Stimulated activated CD8-positive, alpha-beta memory T cell treated with anti-CD3 and anti-CD28 coated beads, Interleukin-4, amount 100 ng/mL, for 4 hours (primary cell): ENCODE measurements at places on chromosomes 2 and 18.

DNA sequence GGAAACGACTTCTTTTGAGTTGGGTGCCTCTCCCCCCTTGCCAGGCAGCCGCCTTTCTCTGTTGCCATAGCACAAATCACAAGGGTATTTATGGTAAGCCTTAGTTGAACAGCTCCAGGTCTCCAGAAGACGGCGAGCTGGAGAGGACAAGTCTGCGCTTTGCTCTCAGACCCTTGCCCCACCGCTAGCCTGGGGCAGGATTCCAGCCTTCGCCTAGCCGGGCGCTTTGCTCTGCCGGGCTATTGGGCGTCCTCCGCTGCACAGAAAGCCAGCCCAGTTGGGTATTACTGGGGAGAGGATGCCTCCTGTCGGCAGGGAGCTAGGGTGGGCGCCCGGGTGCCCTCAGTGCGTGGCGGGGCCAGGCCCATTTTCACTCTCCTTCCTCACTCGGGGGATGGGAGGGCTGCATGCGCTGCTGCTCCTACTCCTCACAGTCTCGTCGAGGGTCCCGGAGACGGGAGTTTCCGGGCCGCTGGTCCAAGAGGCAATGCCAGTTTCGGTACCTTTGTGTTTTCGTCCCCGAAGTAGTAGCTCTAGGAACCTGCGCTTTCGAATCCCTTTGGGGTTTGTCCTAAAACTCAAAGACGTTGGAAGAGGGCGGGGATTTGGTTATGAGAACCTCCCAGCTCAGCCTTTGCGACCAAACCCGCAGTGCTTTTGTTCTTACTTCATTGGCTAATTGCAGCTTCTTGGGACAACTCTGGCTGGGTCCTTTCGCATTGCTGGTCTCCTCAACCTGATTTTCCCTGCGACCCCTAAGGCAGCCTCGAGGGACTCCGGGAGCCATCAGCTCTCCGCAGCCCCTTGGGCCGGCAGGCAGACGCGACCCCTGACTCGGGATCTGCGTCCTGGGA, 3.6 kb upstream of the DLX2 start:
- DNase-seq, result no peak

DNA sequence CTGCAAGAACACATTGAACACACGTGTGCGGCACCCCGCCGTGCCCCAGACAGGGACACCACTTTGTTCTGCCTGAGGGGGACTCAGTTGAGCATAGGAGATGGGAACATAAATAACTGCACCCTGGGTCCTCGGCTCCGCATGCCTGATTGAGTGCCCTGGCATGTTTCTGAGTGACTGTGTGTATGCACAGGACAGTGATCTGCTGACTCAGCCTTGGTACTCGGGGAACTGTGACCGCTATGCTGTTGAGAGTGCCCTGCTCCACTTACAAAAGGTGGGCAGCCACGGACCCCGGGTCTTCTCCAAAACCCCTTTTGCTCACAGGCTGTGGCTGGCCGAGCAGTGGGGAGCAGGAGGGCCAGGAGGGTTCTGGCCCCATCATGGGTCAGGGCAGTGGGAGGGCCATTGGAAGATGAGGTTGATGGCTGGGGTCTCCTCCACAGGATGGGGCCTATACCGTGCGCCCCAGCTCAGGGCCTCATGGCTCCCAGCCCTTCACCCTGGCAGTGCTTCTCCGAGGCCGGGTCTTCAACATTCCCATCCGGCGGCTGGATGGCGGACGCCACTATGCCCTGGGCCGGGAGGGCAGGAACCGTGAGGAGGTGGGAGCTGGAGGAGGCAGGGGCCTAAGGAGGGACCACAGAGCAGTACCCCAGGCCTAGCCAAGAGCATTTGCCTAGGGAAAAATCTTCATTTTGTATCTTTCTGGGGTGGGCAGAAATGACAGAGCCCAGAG, 16.9 kb downstream of the SH2D6 start:
- no peak for DNase-seq

DNA sequence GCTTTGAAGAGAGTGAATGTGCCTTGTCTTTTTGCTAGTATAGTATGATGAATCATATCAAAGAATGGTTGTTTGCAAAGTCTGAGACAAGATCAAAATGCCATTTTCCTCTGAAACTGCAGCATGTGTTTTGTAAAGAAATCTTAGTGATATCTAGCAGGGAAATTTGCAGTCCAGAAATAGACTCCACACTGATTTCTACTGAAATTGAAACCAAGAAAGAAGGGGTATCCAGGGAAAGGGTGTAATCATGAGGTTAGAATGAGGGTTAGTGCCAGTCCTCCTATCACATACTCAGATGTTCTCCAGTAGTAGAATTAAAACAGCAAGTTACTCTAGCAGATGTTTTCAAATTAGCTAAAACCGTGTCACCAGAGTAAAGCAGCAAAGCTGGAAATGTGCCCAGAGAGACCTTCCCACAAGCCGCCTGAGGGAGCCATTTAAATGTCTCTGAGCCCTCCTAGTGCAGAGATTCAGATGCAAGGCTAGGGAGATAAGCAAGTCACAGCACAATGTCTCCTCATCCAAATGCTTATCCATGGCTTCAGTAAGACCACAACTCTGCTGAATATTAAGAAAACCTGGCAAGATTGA, 4.9 kb downstream of the DLGAP1 start:
- no peak for DNase-seq

DNA sequence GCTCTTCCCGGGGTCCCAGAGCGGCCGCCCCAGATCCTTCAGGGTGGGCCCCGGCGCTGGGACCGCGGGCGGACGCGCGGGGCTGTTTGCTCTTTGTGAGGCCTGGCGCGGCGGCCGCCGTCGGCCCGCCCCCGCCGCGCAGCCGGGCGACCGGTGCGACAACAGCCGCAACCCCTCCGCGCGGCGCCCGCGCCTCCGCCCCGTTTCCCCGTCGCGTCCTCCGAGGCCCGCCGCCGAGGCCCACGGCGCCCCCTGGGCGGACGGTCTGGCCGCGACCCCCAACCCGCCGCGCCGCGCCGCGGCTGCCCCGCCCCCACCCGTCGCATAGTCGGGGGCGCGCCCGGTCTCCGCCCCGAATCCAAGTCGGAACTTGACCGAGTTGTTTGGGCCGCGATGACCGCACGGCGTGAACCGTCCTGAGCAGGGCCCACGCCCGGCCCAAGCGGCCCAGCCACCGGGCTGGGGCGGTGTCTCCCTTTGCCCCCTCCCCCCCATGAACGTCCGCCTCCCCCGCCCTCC, 448 bp downstream of the YPEL5 start:
- no peak for DNase-seq

DNA sequence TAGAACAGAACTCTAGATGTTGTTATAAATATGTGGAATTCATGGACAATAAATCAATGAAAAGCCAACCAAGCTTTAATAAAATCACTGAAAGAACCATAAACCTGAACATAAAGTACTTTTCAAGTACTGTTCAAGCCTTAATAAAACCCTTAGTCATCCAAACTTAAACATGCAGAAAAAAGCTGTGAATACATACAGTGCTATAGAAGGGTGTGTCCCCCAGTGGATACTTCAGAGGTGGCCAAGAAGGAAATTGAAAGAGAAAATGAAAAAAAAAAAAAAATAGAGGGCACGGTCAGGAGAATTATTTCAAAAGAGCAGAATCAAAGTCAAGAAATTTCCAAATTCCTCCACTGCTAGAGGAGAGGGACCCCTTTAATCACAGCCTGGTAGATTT, 141.1 kb downstream of the SP100 start:
- no peak for DNase-seq

- no peak for DNase-seq
Measured at GRCh38 chr2:75113231-75113869, 86.0 kb downstream of the TACR1 start.

GRCh38 chr2:9074930-9075329, 71.4 kb upstream of the MBOAT2 start:
- DNase-seq, result no peak

- no peak for DNase-seq
Measured at GRCh38 chr2:21599417-21599816, 475.6 kb downstream of the TDRD15 start.

DNA sequence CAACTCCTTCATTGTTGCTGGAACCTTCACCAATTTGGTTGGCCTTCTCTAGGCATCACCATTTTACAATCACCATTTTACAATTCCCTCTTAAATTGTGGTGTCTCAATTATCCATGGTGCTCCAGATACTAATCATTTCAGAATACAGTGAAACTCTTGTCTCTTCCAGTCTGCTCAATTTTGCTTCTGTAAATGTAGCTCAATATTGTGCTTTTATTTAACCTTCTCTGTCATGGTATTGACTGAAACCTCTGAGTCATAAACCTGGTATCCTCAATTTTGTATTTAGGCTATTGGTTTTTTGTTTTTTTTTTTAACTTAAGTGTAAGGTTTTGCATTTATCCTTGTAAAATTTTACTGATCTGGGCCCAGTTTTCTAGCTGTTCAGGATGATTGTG, 16.1 kb downstream of the STRADB start:
- no peak for DNase-seq

GRCh38 chr2:176175709-176176607, 12.5 kb upstream of the HOXD1 start:
- no peak for DNase-seq

DNA sequence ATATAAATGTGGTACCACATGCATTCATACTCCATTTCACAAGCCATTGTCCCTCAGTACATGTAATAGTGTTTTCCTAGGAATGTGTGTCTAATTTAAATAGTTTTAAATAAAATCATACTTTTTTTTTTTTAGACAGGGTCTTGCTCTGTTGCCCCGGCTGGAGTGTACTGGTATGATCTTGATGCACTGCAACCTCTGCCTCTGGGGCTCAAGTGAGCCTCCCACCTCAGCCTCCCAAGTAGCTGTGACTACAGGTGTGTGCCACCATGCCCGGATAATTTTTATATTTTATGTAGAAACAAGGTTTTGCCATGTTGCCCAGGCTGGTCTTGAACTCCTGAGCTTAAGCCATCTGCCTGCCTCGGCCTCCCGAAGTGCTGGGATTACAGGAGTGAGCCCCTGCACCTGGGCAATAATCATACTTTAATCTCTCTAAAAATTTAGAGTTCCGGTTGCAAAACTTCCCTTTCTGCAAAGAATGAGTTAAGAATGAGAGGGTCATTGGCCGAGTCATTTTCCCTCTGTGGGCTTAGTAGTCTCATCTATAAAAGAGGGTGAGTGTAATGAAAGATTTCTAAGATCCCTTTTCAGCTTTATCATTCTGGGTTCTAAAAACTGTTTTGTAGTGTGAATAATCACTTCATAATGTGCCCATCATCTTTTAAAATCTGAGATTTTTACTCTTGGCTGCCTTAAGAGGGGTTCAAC, 116.0 kb upstream of the PELI1 start:
- no peak for DNase-seq

DNA sequence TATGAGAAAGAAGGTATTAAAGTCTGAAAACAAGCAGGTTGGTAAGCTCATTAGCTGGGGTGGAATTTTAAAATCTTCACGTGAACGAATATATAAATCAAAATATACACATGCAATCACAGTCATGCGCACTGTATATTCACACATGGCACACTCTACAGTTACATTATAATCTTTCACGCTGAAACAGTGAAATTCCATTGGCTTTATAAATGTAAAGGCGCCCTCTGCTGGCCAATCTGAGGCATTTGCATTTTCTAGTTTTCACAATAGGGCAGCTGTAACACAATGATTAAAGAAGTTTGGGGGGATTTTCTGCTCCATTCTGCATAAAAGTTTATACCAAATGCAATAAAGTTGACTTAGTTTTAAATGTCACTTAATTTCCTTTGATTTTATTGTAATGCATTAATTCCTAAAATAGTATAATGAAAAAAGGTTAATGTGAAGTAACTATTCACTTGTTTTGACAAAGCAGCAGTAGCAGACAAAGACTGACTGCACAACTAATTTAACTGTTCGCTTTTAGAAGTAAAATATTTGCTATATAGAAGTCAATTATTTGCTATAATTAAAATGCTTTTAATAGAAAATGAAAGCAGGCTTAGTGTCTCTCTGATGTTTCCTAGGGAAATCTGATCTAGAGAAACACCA, 17.2 kb downstream of the IFIH1 start:
- peak; percentile 30 for DNase-seq

- DNase-seq, result no peak
Measured at GRCh38 chr2:174760845-174761473, 3.3 kb downstream of the CHRNA1 start.

DNA sequence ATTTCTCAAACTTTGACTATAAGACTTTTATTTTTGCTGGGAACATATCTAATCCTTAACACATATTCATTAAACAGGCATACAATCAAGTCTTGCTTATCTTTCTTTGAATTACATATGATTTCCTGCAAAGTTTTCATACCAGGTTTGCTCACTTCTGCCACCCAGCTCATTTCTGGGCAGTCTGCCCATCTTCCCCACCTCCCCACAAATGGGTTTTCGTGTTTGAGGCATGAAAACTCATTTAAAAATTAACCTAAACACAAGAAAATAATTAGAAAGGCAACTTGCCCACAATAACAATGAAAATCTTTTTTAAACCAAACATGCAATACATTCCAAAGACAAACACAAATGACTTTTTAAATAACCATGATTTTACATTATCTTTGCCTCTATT, 3.4 kb downstream of the CHST9 start:
- no peak for DNase-seq

DNA sequence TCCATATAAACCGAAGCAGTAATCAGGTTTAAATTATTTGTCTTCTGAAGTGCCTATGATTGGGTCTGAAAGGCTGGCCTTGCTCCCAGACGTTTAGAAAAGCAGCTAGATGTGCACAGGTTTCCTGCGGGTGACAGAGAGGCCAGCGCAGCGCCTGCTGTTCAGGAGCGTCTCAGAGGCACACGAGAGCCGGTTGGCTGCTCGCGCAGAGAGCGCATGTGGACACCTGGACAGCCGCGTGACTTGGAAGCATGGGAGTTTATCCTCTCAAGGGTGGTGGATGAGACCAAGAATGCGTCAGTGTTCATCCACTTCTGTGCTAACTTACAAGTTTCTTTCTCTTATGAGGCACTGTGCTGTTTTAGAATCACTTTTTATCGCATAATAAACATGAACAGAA, 303.7 kb downstream of the PTGR3 start:
- no peak for DNase-seq

GRCh38 chr2:20525041-20526035, 78.5 kb downstream of the RHOB start:
- no peak for DNase-seq

GRCh38 chr2:157107877-157108276, 149.6 kb upstream of the GALNT5 start:
- DNase-seq, result no peak

GRCh38 chr2:151906633-151906998, 78.4 kb upstream of the ARL5A start:
- no peak for DNase-seq

DNA sequence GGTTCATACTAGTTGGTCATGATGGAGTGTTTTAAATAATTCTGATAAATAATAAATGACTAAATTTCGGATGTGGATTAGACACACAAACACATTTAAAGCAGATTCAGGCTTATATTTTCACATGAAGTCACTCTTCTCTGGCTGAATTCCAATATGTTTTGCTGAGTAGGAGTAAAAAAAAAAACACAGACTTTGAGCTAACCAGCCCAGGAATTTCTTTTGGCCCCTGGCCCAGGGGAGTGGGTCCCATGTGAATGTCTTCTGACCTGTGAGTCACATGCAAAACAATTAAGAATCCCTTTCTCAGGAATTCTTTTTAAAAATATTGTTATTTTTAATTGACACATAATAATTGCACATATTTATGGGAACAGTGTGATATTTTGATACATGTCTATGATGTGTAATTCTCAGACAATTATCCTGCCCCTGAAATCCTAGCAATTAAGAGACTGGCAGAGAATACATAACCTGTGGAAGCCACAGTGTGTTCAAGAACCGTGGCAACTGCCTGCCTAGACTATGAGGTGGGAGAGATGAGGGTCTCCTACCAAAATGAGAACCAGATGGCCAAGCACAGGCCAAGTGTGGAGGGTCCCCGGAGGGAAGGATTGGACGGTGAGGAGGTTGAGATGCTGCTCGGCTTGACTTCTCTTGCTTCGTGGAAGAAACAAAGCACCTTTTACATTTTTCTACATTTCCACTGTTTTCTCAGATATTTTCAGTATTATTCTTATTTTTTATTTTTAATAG, 236.4 kb downstream of the PIEZO2 start:
- no peak for DNase-seq
